ENCODE measurements at places on chromosomes 5 and 9.

DNA sequence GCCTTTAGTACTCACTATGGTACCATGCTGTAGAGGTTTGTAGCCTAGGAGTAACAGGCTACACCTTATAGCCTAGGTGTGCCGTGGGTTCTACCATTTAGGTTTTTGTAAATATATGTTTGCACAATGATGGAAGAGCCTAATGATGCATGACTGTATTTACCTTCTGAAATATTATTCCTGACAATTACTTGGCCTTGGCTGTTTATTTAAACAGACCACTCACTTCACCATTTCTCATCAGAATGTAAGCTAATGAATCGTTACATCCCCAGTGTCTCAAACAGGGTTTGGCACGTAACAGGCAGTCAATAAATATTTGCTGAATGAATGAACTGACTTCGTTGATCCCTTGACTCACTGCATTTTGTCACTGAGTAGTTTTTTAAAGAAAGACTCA lies 93.1 kb downstream of the MED27 start:
- no peak for DNase-seq

- DNase-seq = no peak
These were observed 419.7 kb upstream of the BRINP1 start for GRCh38 chr9:119788921-119789320.

DNA sequence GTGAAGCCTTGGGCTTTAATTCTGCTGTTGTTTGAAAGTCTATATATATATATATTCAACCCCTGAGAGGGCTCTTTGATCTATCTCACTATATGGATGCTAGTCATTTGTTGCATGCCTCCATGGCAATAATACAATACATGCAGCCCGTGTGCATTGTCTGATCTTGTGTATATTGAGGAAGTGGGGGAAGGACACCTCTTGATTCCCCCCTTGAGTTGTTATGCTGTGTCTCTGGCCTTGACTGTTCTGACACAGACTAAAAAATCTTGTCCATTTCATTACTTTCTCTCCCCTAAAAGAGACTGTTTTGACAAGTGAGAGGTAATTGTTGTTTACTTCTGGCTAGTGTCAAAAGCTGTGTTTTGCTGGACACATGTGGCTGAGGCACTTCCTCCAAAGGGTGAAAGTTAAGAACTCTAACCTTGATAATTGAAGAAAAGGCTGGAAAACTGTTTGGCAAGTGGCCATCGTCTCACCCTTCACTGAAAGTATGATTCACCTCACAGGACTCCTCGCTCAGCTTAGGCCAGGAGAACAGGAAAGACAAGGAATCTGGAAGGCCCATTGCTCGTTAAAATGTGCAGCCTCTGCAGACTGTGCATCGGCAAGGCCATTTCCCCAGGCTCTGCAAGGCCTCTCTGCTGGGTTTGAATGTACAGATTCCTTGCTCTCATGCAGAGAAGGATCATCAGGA lies 304.0 kb downstream of the PRELID2 start:
- DNase-seq = no peak

DNA sequence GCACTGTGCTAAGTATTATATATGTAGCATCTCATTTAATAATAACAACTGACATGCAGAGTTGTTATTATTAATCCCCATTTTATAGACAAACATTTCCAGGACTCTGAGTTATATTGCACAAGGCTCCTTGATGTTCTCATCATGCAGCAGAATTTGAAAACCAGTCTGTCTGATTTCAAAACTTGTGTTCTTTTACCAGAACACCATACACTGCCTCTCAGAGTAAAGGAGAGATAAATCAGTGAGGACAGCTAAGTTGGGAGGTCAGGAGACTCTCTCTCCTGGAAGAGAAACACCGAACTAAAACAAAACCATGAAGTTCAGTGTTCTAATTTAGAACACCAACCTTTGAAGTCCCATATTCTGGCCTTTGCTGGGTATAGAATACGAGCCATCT lies 92.7 kb upstream of the TNC start:
- no peak for DNase-seq

DNA sequence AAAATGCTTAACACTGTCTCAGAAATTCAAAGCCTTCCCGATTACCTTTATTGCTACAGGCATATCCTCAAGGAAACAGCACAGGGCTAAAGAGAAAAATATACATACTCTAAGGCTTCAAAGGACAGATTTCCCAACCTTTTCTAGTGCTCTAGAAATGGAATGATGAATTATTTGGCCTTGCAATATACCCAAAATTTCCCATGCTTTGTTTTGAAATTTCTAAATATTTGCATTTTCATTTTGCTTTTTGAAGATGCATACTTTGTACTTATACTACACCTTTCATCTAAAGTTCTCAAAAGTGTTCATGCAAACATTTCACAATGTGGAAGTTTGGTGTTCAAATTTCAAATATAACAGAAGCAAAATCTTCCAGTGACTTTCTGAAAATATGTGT lies 312.7 kb upstream of the PDE4D start:
- no peak for DNase-seq

GRCh38 chr5:97172227-97172626 lies 10.8 kb downstream of the RIOK2 start:
- no peak for DNase-seq

DNA sequence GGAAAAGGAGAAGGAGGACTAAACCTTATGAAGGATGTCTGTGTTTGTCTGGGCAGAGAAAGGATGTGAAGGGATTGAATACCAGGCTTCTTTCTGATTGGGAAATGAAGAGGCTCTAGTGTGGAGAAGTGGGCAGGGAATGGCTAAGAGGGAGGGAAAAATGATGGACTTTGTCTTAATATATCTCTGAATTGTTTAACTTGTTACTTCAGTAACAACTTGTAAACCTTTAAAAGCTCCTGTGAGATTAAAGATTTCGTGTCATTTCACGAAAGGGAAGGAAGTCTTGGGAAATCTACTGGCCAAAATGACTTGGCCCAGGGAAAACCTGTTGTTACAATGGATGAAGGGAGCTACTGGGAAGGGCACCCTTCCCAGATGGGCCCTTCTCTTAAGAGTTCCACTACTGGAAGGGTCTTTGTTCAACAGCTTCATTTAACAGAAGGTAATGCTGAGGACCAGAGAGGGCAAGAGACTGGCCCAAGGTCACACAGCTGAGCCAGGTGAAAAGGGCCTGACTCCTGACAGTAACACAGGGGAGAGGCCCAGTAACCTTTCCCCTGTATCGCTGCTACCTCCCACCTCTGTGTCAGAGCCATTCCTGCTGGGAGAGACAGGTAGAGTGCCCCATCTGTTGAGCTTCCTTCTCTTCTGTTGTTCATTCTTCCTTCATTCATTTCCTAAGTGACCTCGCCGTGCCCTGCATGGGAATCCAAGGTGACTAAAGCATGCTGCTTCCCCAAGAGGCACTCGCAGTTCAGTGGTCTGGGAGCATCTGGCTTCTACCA lies 5.1 kb upstream of the TCOF1 start:
- no peak for DNase-seq

GRCh38 chr9:31536471-31536870 lies 848.0 kb upstream of the ACO1 start:
- DNase-seq = no peak

GRCh38 chr5:88539693-88540365 lies 271.2 kb upstream of the TMEM161B start:
- no peak for DNase-seq

GRCh38 chr5:95835682-95836385 lies 13.3 kb upstream of the GLRX start:
- DNase-seq = no peak

GRCh38 chr9:136603901-136604814 lies 58.3 kb upstream of the NOTCH1 start:
- no peak for DNase-seq

DNA sequence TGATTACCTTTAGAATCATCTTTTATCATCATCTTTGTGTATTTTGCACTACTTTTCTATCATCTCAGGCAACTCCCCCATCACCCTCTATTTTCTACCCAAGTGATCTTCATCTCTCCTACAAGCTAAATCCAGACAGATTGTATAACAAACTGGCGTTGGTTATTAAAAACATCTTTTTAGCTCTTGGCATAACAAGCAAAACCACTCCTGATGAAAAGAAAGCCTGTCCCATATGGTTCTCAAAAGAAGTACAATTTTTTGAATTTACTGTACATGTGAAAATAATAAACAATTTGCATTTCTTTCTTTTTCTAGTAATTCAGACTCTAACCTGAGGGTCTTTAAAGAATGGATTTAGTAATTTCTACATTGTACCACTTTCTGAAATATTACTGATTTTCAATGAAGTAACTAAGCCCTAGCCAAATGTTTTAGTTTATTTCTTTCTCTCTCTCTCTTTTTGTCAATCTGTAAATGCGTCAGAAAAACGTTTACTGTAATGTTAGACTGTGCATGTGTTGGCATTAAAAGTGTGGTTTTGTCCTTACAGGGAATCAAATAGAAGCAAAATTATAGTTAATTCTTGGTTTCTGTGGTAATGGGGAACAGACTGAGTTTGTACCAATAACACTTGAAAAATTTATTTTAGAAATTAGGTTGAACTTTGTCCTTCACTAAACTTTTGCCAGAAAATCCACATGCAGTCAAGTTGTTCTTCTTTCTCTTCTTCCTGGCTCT lies 52.5 kb upstream of the RPS23 start:
- no peak for DNase-seq

DNA sequence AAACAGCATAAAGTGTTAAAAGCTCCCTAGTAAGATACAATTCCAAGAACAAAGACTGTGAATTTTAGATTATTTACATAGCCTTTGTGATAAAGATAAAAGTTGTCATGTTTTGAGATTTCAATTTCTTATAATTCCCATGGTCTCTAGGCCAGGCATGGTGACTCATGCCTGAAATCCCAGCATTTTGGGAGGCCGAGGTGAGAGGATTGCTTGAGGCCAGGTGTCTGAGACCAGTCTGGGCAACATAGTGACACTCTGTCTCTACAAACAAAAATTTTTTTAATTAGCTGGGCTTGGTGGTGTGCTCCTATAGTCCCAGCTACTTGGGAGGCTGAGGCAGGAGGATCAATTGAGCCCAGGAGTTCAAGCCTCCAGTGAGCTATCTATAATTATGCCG lies 48.1 kb downstream of the BDP1 start:
- DNase-seq = no peak

DNA sequence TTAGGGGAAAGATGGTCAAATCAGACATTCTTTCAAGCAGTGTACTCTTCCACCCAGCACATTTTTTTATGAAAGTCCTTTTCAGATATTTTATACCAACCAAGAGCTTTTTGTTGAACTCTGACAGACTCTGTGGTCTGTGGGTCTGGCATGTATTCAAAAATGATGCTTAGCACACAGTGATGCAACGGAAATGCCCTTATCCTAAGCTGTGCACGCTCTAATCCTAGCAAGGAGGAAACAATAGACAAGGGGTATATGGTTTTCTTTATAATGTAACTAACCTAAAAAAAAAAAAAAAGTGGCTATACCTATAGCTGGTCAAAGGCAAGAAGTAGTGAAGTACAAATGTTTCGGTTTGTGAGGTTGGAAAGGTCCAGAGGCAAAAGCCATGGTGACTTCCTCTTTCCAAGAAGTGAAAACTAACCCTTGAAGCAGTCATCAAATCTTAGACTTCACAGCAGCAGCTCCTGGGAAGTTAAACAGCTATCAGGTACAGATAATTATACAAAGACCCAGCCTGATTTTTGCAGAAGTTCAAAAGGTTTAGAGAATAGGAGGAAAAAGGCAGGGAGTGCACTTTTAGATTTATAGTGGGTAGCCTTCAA lies 82.5 kb downstream of the SEMA6A start:
- peak; percentile 95 for DNase-seq

- no peak for DNase-seq
These were observed 30.3 kb upstream of the STX17 start for GRCh38 chr9:99876190-99876589.

DNA sequence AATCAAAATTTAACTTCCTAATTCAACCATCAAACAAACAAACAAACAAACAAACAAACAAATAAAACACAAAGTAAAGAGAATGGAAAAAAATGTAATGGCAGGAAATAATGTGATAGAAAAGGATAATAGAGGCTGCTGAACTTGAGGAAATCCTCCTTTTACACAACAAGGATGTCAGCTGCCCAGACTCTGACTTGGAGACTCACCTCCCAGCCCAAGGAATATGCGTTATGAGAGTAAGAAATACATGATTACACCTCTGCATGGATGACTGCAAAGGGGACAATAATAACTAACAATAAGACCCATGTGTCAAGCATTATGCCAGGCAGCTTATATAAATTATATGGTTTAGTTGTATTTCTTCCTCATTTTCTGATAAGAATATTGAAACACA lies 46.6 kb upstream of the JAK2 start:
- no peak for DNase-seq

GRCh38 chr9:72089451-72090130 lies 29.2 kb upstream of the C9orf57 start:
- no peak for DNase-seq

- peak; percentile 12 for DNase-seq
These were observed 52.5 kb downstream of the FGF10 start for GRCh38 chr5:44336708-44337107.

Measured in common myeloid progenitor, CD34-positive (primary cell).